ENCODE measurements at places on chromosomes 13 and 19.

DNA sequence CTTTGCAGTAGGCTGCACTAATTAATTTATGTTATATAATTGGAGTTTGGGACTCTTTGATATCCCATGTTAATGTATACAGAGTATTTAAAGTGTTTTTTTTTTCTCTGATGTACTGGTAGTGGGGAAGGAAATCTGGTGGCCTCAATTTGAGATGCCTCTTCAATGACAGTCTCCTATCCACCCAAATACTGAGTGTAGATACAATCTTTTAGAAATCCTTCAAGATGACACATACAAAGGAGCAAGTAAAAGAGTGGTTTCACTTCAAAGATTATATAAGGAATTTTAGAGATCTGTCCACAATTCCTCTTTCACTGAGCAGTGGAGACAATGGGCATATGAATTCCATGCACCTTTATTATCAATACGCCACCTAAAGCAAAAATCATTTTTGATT is 15.1 kb downstream of the NALCN start:
- no peak for DNase-seq

- no peak for DNase-seq
Observed at GRCh38 chr13:80563439-80563838, 222.5 kb upstream of the SPRY2 start.

- DNase-seq: no peak
Observed at GRCh38 chr19:38184815-38185214, 39.2 kb downstream of the DPF1 start.

DNA sequence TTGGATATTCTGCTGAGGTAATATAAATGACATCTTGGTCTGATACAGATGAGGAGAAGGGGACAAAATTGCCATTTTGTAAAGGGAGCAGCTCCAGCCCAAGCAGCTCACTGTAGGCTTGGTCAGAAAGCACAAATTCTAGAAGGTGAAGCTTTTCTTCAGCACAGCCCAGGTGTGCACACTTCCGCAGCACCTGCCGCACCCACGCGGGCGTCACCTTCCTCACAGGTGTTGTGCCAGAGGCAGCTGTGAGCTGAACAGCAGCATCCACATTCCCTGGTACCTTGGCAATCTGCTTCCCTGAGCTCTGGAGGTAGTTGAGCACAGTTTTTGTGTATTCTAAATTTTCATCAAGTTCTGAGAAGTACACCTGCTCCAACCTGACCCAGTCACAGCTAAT is 79.0 kb downstream of the SACS start:
- no peak for DNase-seq

DNA sequence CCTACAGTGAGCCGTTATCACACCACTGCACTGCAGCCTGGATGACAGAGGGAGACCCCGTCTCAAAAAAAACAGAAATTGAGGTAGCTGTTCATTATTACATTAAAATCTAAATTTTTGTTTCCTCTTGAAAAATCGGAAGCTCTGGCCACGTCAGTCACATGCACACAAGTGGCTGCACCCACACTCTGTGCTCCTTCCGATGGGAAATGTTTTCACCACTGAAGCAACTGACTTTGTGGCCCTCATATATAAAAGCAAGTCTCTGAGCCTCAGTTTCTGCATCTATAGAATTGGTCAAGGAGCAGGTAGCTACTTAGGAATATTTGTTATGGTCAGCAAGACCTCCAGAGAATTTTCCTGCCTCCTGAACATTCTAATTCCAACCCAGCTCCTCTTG is 4.5 kb downstream of the LRRC25 start:
- DNase-seq: no peak

- DNase-seq: peak; percentile 30
Observed at GRCh38 chr19:53910170-53910518, 1.1 kb downstream of the CACNG7 start.

GRCh38 chr13:20714161-20714560 is 10.7 kb downstream of the IL17D start:
- peak; percentile 64 for DNase-seq

- DNase-seq: no peak
Observed at GRCh38 chr13:25187596-25187995, 15.5 kb upstream of the AMER2 start.

GRCh38 chr19:2274931-2275535 is 6.9 kb downstream of the PEAK3 start:
- DNase-seq: peak; percentile 64

DNA sequence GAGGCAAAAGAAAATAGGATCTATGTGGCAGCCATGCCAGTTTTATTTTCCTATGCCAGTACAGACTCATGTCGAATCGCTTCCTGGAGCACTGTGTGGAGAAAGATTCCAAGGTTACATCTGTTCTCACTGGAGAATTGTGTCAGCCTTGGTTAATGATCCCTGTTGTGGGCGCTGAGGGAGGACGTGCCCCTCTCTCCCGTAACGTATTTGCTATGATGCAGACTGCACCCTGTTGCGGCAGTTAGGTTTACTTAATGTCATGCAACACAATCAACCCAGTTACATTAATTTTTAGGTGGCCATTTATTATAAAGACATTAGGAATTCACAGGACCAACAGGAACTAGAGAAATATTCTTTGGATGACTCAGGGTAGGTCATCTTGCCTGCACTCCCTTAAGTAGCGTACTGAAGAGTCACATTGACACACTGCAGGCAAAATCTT is 892.9 kb downstream of the EFNB2 start:
- no peak for DNase-seq

GRCh38 chr13:90926459-90926858 is 421.0 kb upstream of the MIR17HG start:
- no peak for DNase-seq

DNA sequence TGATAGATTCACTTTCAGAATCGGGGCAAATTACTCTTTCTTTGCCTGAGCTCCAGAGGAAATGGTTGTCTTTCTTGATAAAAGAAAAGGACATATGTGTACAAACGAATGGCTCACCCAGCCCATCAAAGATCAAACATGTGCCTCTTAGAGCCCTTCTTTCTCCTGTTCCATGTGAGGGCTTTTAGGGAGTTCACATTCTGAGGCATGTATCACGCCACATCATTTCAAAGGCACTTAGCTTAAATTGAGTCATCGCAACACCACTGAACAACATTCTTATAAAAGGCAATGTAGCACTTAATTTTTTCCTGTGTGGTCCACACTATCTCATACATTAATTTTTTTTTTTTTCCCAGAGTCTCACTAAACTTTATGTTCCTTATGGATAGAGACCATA is 521.0 kb downstream of the SUCLA2 start:
- peak; percentile 77 for DNase-seq

DNA sequence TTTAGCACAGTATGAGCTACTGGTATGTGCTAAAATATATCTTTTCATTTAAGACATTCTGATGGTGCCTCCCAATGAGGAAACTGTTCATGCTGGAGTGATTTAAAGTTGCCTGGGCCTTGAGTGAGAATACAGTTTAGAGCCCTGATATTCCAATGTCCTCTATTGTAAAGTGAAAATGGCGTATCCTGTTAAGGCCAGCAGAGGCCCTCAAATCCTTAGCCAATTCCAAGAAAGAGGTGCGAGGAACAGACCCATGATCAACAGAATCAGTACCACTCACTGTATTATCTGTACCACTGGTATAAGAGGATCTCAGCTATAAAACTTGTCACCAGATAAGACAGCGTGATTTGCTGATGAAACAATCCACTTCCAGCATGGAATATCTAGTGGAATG is 273.1 kb upstream of the SLITRK5 start:
- DNase-seq: no peak

- peak; percentile 67 for DNase-seq
Observed at GRCh38 chr19:51552996-51553725, 17.9 kb upstream of the ZNF175 start.

All from fibroblast of the aortic adventitia (primary cell).